Stimulated activated CD4-positive, alpha-beta T cell treated with anti-CD3 and anti-CD28 coated beads, Interleukin-4, amount 100 ng/mL, for 24 hours (primary cell): ENCODE measurements at places on chromosomes 1 and 21.

GRCh38 chr1:6246497-6247467 is 2.8 kb downstream of the HES3 start:
- peak; percentile 85 for DNase-seq

GRCh38 chr1:212651521-212651920 is 43.0 kb downstream of the ATF3 start:
- DNase-seq = no peak

- no peak for DNase-seq
These were observed 501.7 kb downstream of the NEGR1 start for GRCh38 chr1:71780681-71781080.

DNA sequence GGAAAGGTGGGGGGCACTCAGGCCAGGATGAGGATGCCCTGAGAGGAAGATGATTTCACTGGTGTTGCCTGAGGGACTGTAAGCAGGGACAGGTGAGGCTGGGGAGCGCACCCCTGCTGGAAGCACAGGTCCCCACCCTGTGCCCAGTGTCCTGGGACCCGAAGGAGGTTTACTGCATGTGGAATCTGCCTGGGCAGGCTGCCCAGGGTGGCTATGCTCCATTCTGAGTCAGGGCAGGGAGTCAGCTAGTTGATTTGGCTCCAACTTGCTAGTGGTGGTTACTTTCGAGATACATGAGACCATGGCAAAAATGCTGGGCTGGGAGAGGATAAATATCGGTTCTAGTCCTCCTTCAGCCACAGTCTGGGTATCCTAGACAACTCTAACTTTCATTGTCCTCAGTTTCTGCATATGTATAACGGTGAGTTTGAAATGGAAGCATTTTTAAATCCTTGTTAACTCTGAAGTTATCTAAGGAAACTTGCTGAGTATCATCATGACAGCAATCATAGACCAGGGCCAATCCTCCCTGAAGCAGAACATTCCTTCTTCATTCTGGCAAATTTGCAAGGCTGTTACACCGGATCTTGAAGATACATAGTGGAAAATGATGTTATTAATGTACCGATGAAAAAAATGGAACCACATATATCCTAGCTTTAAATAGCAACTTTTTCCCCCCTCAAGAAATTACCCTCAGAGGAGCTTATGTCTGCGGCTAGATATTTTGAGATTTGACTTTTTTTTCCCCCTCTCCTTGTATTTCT is 7.7 kb downstream of the TLR5 start:
- no peak for DNase-seq

GRCh38 chr1:176735201-176735600 is 272.2 kb downstream of the PAPPA2 start:
- DNase-seq = no peak

DNA sequence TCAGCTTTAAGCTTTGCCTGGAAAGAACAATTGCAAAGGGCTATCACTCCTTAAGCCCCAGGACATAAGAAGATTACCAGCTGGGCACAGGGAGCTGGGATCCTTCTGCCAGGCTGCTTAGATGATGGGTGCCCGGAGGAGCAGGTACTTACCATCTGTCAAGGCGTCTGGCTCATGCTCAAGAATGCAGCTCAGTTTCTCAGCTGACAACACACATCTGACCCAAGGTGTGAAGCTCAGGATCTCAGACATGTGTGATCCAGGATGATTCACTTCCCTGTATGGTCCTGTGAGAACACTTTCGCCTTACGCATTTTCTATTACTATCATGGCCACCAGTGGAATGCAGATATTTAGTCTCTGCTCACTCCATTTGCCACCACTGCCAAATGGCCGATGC is 14.7 kb upstream of the DISC1 start:
- DNase-seq = no peak

- DNase-seq = no peak
These were observed 59.3 kb downstream of the SLC9A1 start for GRCh38 chr1:27095576-27095975.

GRCh38 chr1:201882665-201883132 is 6.0 kb upstream of the SHISA4 start:
- DNase-seq = no peak

- no peak for DNase-seq
These were observed 1.9 kb upstream of the MPZ start for GRCh38 chr1:161311595-161312181.

GRCh38 chr21:41429925-41430491 is 4.0 kb downstream of the MX1 start:
- DNase-seq = no peak

DNA sequence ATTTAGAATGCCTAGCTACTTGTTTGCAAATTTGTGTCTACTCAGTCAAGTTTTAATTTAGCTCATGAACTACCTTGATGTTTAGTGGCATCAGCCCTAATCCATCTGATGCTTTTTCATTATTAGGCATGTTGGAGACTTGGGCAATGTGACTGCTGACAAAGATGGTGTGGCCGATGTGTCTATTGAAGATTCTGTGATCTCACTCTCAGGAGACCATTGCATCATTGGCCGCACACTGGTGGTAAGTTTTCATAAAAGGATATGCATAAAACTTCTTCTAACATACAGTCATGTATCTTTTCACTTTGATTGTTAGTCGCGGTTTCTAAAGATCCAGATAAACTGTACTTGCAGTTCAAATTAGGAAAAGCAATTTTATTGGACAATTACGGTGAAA is 7.6 kb downstream of the SOD1 start:
- no peak for DNase-seq

DNA sequence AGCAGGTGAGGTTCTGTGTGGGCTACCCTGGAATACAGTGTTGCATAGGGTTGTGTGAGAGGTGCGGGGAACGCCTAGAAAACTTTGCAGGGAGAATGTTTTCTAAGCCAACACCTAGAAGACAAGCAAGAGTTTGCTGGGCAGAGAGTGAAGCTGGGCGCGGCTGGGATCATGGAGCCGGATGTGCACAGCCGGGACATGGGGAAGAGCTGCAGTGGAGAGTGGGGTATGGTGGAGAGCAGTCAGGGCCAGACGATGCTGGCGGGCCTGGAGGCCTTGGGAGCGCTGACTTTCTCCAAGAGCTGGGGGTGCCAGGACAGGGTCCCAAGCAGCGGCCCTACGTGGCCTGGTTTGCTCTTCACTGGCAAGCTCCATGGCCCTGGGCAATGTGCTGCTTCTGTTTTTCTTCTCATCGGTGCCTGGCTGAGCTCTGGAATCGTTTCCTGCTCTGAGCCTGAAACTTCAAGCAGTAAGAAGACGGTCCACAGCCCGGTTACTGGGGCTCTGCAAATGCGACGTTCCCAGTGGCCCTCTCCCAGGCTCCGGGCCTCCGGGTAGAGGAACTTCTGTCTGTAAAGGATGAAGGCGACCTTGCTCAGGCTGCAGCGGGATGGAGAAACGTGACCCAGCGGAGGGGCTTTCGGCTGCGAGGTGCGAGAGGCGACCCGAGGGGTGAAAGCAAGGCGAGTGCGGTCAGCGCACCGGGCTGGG is 51.9 kb upstream of the CD34 start:
- peak; percentile 12 for DNase-seq

GRCh38 chr1:23565776-23566175 is 6.5 kb upstream of the ID3 start:
- DNase-seq = no peak

DNA sequence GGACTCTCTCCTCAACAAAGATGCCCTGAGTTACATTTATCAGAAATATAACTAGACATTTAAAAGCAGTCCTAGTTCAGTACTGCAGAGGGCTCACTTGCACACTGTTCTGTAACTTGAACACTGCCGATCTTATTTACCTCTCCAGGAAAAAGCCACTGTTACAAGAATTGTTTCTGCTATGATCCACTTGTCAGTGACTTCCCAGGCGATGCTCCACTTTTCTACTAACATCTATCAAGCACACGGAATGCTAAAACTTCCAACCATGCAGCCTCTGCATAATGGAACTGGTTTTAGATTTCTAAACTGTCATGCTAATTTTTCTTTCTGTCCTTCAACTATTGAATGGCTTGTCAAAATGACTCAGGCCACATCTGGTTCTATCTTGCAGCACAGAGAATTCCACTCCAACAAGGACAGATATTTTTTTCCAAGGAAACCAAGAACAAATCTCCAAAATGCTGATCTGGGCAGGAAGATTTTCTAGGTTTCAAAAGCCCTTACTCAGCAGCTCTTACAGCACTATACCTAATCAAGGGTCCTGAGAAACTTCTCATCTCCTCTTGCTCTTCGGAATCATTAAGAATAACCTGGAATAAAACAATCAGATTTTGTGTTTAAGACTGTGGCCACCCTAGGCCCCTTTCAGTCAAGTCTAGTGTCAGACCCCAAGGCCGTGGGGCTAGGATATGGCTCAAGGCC is 9.9 kb downstream of the SEC16B start:
- no peak for DNase-seq

GRCh38 chr21:45027241-45028196 is 46.9 kb upstream of the ADARB1 start:
- no peak for DNase-seq

GRCh38 chr1:234535763-234536515 is 57.0 kb upstream of the TARBP1 start:
- no peak for DNase-seq
